ENCODE measurements at places on chromosomes 2 and 18. TPM values are rescaled to one million over a fixed set of nuclear protein-coding genes. Genes with fewer than 3 reads are reported as not detected.
A peak's percentile ranks its signal among the peaks of the same experiment; 100 is the strongest.

The ACADL gene
- 0.88 TPM for polyA plus RNA-seq

DNA sequence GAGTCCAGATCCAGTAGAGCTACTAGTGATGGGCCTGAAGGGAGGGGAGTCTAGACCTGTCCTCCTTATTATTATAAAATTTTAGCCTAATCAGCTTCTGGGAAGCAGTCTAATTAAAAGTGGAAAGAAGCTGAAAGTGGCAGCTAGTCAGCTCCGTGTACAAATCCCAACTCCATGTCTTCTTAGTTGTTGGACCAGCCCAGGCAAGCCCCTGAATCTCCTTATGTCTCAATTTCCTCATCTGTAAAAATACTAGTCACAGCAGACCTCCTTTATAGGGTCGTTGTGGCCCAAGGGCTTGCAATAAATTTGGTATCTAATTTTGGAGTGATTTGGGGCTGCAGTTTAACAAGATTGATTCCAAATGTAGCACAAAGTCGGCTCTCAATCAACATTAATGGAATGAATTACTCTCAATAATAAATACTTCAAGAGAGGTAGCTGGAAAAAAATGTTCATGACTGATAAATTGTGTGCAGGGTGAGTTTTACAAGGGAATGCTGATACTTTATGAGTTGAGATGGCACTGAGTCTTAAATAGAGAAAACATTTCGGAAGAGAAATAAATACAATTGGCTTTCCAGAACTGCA, 118.3 kb upstream of the NDUFV2 start:
- no peak for DNase-seq

GRCh38 chr2:151658081-151658480, 76.2 kb downstream of the NEB start:
- no peak for DNase-seq

GRCh38 chr2:162092658-162093556, 18.9 kb upstream of the DPP4 start:
- DNase-seq: peak; percentile 62

All from heart left ventricle (tissue), 16 donors.